Activated CD8-positive, alpha-beta memory T cell treated with anti-CD3 and anti-CD28 coated beads for 24 hours (primary cell): ENCODE measurements at places on chromosomes 16 and 17.

DNA sequence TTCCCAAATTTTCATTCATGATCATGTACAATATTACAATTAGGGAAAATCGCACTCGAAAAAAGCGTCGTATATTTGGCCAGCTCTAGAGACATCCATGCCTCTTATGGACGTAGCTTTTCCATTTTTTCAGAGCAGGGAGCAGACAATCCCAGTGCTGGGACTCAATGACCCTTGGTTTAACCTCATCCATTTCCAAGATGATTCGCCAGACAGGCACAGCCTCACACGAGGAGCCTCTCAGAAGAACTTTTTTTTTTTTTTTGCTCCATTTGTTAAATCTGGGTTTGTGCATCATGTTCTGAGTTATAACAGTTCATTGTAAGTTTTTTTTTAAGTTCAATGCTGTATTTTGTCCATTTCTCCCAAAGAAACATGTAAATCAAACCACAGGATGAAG lies 92.1 kb downstream of the ZDHHC7 start:
- DNase-seq: no peak

GRCh38 chr16:88130681-88131080 lies 179.4 kb downstream of the BANP start:
- DNase-seq: no peak

DNA sequence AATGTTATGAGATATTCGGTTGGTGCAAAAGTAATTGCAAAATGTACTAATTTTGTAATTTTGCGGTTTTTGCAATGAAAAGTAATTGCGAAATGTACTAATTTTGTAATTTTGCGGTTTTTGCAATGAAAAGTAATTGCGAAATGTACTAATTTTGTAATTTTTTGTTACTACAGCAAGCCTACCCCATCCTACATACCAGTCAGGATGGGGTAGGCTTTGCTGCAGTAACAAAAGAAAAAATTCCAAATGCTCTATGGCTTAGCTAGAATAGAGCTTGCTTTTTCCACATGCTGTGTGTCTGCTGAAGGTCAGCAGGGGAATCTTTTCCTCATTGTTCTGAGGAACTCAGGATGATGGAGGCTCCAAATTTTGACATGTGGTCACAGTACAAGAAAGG lies 83.3 kb upstream of the GPRC5B start:
- no peak for DNase-seq

DNA sequence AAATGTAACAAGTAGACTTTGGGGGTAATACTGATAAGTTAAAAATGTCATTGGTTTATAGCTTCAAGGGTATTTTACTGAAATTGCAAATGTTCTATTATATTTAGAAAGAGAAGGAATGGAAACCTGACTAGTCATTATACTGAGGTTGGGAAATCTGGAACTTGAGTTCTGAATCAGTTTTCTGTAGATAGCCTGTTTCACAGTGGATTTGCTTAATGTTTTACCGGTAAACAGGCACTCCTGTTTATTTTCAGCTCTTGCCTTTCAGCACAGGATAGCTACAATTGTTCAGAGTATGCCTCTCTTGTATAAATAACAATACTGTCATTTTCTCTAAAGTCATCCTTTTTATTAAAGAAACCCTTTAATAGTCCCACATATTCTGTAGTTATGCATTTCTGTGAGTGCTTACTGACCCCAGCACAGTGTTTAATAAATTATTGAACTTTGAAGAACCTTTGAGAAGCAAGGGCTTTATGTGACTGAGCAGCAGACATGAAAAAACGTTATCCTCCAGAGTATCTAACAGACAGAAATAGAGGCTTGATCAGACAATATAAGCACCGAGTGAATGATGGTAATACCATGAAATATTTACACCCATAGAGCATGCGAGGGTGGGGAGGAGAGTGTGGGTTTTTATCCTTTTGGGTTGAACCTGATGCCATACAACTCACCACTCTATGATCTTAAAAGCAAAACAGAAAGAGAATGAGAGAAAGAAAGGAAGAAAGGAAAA lies 58.2 kb downstream of the FTO start:
- DNase-seq: no peak

DNA sequence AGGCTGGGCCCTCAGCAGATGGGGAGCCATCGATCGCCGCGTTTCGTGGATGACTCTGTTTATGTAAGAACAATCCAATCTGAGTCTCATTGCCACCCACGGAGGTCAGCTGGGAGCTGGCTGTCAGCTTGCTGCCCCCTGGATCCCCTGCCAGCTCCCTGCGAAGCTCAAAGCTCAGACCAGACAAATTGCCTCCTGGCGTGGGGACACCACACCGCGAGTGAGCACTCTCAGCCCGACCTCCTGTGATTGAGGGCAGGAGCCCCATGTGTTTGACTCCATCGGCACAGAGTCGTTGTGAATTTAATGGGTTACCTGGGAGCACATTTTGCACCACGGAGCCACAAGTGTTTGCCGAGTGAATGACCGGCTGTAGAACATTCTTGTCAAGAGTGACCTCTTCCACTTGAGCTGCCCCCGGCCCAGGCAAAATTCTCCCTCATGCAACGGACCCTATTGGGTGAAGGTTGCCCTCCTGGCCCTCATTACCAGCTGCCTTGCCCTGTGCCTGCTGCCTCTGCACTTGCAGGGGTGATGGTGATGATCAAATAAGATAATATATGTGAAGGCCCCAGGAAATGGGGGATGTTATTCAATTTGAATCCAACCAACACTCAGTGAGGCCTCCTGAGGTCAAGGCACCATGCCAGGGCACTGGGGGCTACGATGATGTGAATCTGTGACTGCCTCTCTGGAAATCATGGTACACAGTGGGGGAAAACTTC lies 7.6 kb upstream of the GFAP start:
- DNase-seq: no peak

- DNase-seq: no peak
These were observed 5.4 kb downstream of the RTN4RL1 start for GRCh38 chr17:2019723-2020122.

DNA sequence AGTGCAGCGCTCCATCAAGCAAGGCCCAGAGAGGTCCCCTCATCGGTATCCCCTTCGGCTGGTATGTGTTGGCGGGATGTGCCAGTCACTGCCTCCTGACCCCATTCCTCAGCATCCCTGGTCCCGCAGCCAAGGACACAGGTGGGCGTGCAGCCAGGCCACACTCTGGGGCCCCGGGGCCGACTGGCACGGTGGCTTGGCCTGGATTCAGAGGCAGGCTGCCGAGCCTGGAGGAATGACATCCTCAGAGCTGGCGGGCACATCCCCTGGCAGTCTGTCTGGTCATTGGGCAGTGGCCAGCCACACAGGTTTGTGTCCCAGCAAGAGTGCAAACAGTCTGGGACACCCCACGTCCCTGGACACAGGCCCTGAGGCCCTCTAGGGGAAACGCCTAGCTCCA lies 111.1 kb downstream of the SDK2 start:
- DNase-seq: no peak

- no peak for DNase-seq
These were observed 40.4 kb upstream of the CORO6 start for GRCh38 chr17:29663155-29663554.

DNA sequence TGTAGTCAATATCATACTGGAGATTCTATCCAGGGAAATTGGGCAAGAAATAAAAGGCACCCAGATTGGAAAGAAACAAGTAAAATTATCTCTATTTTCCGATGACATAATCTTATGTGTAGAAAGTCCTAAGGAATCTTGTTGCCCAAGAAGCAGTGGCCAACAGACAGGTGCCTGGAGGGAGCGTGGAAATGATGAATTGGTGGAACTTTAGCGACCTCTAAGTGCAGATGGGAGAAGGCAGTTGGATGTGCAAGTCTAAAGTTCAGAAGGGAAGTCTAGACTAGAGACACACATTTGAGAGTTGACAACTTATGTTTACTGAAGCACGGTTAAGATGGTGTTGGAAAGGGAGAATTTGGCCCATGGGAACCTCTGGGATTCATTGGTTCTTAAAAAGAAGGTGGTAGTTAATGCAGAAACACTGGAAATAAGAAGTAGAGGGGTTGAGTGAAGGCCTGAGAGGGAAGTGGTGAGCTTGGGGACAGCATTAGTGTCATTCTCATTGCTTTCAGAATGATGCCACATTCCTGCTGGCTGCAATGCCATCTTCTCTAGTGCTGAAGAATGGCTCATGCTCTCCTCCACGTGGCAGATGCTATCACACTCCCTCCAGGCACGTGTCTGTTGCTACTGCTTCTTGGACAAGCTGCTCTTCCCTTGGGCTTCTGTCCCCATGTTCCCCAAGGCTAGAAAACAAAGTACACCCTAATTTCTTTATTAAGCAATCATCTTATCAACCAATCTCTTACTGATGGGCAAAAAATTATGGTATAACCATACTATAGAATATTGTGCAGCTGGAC lies 24.0 kb downstream of the TAT start:
- DNase-seq: no peak

DNA sequence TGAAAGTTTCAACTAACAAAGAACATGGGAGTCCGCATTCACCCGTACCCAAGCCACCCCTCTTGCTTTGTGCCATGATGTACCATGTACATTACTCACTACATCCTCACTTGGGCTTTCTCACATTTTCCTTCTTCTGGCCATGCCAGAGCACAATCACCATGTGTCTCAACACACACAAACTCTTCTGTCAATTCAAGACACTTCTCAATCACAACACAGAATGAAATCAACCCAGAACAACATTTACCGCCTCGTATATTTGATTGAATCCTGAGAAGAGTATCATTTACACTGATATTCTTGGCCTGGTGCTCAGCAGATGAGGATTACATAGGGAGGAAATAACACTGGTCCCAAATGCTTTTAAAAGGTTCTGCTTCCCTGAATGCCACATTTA lies 4.5 kb downstream of the ADAMTS18 start:
- DNase-seq: no peak

GRCh38 chr16:81940781-81941560 lies 70.3 kb downstream of the SDR42E1 start:
- DNase-seq: no peak

DNA sequence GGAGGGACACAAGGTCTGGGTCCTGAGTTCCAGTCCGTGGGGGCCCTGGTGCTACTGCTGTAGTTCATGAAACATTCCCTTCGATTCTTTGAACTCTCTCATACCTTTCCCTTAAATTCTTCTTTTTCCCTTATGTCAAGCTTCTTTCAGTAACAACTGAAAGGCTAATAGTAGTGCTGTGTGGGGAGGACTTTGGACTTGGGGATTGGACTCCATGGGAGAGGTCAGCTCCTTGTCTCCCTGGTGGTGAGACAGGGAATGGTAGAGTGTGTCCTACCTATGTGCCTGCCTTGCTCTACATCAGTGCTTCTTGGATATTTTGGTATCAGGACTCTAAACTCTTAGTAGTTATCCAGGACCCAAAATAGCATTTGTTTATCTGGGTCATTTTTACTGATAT lies 628.1 kb downstream of the WWOX start:
- no peak for DNase-seq

- no peak for DNase-seq
These were observed 12.2 kb downstream of the PMFBP1 start for GRCh38 chr16:72159801-72160200.

DNA sequence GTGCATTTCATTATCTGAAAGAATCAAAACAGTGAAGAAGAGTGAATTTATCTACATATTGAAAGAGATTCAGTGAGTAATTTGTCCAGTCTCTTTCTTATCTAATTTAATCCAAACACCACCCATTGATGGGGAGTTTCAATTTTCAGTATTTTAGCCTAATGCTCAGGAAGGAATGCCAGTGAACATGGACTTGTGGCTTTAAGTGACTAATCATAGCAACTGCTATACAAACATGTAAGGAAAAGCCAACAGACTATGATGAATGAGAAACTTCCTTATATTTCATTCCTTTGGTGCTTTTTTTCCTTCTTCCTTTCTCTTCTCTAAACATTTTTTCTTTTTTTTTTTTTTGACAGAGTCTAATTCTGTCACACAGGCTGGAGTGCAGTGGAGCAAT lies 885.8 kb downstream of the KCNJ2 start:
- no peak for DNase-seq

- DNase-seq: no peak
These were observed 118.3 kb upstream of the FOXF1 start for GRCh38 chr16:86391984-86392383.

- no peak for DNase-seq
These were observed 208.7 kb downstream of the PRKCA start for GRCh38 chr17:66511135-66511534.

GRCh38 chr16:1749152-1750117 lies 21.9 kb downstream of the NME3 start:
- DNase-seq: no peak

GRCh38 chr16:89006036-89006752 lies 29.2 kb upstream of the CBFA2T3 start:
- no peak for DNase-seq

GRCh38 chr17:31393749-31394146 lies 2.3 kb downstream of the RAB11FIP4 start:
- peak; percentile 35 for DNase-seq
